ENCODE measurements at places on chromosomes 5 and 9.

DNA sequence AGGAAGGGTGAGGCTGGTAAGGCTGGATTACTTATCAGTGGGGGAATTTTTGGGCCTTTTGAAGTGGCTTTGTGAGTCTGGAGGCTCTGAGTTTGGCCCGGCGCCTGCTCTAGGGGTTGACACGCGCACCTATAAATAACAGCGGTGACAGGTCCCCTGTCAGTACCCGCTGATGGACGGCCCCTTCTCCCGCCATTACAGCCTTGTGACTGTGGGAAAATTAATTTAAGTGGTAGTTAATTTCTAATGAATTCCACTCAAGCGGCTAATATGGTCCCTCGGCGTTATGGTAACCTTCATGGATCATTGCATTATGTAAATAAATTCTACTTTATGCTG, 16.5 kb downstream of the MRPL36 start:
- no peak for DNase-seq

- no peak for DNase-seq
Measured at GRCh38 chr5:51544031-51544785, 161.0 kb downstream of the ISL1 start.

DNA sequence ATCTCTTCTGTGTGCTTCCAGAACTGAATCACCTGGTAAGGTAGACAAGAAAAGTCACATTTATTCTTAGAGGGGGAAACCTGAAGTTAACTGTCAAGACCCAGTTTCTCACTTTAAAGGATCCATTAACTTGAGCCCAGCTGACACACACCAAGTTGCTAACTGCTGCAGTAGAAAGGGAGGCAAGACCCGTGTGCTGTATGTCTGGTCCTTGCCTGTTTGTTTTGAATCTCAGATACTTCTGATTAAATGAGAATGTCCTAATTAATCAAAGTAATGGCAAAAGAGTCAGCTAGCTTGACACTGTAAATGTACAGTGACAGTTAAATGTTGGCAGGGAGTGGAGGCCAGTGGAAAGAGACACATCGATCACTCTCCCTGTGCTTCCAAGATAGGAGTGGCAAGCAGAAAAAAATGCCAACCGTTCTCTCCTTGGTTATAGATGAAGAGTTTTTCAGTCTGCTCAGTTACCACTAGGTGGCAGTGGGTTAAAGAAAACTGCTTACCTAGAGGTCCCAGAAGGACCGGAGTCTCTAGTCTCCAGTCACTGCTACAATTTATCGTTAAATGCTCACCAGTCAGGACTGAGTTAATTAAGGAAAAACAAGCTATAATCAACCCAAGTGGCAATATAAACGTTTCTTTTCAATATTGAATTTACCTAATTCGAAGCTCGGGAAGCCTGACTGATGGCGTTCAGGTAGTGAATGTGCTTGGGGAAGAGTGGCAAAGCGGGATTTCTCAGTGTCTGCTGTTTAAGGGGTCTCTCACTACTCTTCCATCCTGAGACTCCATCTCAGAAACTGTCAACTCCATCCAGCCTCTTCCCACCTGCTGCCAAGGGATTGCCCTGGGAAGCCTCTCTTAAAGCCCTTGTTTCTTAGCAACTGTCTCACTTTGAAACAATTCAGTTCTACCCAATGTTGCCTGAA, 18.4 kb downstream of the LSM11 start:
- DNase-seq, result no peak

GRCh38 chr5:110018509-110018908, 328.8 kb downstream of the MAN2A1 start:
- no peak for DNase-seq

DNA sequence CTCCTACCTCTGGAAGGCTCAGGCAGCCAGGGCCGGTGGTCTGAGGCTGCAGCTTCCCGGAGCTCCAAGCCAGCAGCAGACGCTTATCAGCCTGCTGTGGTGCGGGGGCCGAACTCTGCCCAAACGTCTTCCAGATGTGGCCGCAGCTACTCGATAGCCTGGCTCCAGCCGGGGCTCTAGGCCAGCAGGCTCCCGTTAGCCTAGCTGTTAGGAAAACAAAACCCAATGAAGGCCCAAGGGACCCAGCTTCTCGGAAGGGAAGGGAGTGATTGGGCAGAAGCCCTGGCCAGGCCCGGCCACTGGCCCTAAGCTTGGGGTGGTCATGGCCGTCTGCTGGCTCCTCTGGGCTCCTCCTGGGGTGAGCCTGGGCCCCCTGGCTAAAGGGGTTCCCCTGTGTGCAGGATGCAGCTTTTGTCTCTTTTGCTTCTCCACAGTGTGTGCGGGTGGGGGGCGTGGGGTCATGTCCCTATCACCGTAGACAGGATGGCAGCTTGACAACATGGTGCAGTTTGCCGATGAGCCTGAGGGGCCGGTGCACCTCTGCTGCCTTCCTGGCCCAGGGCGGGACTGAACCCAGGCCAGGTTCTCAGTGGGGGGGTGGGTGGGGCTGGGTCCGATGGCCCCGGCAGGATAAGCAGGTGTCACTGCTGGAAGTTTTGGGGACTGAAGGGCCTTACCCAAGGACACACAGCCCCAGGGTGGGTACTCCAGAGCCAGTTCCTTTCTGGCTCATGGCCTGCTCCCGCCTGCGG, 18.7 kb downstream of the MYMK start:
- DNase-seq, result no peak

GRCh38 chr5:77168161-77168878, 42.2 kb upstream of the PDE8B start:
- DNase-seq, result no peak

GRCh38 chr9:114003758-114004157, 74.3 kb downstream of the AMBP start:
- DNase-seq, result no peak

DNA sequence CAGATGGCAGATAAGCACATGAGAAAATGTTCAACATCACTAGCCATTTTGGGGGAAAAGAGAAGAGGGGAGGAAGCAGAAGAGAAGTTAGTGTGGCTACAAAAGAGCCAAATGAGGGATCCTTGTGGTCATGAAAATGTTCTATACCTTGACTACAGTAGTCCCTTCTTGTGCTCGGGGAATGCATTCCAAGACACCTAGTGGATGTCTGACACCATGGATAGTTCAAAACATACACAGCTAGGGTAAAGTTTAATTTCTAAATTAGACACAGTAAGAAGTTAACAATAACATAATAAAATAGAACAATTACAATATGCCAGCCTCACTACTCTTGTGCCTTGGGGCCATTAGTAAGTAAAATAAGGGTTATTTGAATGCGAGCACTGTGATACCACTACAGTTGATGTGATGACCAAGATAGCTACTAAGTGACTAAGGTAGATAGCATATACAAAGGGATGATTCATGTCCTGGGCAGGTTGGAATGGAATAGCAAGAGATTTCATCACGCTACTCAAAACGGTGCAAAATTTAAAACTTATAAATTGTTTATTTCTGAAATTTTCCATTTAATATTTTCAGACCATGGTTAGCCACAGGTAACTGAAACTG, 344.1 kb downstream of the NR2F1-AS1 start:
- no peak for DNase-seq

- no peak for DNase-seq
Measured at GRCh38 chr9:120532475-120532874, 47.5 kb downstream of the CDK5RAP2 start.

- DNase-seq, result no peak
Measured at GRCh38 chr5:79183617-79184016, 52.3 kb upstream of the JMY start.

DNA sequence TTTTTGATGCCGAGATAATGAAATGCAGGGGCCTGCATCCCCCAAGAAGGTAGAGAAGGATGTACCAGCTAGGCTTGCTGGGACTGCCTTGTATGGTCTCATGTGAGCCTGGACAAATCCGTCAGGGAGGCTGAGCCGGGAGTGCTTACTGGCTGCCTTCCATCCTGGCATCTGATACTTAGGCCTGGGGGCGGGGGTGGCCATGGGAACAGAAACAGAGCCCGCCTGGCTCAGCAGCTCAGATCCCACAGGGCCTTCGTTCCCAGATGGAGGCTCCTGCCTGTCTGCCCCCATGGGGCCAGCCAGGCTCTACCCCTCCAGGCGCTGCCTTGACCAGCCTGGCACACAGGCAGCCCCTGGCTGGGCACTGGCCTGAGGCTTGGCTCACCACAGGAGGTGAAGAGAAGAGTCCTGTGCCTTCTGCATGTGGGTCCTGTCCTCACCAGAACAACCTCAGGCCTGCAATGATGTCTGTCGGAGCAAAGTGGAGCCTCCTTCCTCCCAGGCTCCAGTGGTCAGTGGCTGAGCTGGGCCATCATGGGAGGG, 10.5 kb upstream of the SPATA31E1 start:
- DNase-seq, result no peak

DNA sequence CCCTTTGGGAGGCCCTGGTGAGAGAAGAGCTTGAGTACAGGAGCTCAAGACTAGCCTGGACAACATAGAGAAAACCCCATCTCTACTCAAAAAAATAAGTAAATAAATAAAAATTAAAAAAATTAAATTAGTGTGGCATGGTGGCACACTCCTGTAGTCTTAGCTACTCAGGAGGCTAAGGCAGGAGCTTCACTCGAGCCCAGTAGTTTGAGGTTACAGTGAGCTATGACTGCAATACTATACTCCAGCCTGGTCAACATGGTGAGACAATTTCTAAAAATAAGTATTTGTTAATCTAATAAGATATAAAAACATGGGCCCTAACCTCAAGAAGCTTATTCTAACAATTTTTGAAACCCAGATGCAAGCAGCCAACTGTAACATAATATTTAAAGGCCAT, 7.6 kb downstream of the RNF38 start:
- no peak for DNase-seq
